ENCODE measurements at places on chromosomes 16 and 17.

- peak; percentile 52 for DNase-seq
Observed at GRCh38 chr16:22008215-22009059, 526 bp downstream of the MOSMO start.

DNA sequence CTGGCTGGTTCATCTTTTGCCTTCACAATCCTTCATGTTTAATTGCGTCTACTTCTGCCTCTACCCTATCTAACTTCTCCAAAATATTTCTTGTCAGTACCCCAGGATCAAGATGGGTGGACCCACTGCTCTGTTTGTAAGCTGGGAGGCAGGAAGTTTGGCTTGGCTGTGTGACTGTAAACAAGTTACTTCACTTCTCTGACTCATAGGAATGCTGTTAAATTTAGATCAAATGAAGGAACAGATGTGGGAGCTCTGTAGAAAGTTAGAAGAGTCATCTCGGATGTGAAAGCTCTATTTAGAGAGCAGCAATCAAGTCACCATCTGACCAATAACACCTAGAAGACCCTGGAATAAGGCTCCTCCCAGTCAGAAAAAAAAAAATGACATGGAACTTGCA, 55.2 kb upstream of the MRTFB start:
- DNase-seq = no peak

DNA sequence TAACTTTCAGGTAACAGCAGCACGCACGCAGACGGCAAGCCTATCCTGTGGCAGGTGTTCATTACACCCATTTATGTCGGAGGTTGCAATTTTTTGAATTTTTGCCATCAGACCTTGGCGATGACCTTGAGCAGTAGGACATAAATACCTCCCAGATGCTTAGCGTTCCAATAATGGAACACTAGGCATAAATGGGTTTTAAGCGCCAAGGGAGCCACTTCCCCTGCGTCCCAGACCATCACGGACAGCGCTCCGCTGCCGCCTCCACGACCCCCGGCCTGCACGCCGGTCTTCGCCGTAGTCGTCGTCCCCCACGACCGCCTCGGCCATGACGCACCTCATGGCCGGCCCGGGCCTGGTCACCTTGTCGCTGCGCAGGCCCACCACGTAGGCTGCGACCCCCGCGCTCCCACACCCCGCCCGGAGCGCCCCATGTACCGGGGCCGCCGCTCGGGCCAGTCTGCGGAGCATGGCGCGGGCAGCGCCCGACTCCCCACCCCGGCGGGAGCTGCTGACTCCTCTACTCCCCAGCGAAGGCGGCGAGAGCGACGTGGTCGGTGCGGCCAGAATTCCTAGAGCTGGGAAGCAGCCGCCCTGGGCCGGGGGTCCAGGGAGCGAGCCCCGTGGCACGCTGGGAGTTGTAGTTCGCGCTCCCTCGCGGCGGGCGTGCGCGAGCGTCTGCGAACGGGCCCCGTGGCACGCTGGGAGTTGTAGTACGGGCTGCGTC, 22.7 kb downstream of the TMEM235 start:
- peak; percentile 94 for DNase-seq

- no peak for DNase-seq
Observed at GRCh38 chr17:73376152-73376551, 64.4 kb upstream of the CDC42EP4 start.

GRCh38 chr16:86566966-86567700, 504 bp downstream of the FOXC2 start:
- DNase-seq = peak; percentile 57

- DNase-seq = no peak
Observed at GRCh38 chr16:66091471-66091891, 275.0 kb upstream of the CDH5 start.

DNA sequence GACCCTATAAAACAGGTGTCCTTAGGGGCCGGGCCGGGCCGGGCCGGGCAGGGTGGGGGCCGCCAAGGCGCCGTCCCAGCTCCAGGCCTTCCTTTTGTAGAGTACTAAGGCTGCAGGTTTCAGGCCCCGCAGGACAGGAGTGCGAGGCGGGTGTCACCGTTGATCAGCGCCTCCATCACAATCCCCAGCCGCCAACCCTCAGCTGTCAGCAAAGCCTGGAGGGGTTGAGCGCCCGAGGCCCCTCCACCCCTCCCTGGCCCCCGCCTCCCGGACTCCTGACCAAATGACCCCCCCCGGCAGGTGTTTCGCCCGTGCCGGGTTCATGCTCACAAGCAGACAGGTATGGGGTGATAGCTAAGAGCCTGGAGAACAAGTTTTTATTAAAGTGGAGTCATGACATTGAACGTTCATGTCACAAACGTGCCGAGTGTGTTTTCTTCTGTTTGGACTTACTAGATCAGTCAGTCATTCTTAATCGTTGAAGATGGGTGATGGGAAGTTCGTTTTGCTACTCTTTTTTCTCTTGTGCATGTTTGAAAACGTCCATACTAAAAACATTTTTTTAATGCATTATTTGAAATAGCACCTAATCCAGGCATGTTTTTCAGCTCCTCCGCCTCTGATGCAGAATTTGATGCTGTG, 534 bp downstream of the ARL2BP start:
- peak; percentile 54 for DNase-seq

DNA sequence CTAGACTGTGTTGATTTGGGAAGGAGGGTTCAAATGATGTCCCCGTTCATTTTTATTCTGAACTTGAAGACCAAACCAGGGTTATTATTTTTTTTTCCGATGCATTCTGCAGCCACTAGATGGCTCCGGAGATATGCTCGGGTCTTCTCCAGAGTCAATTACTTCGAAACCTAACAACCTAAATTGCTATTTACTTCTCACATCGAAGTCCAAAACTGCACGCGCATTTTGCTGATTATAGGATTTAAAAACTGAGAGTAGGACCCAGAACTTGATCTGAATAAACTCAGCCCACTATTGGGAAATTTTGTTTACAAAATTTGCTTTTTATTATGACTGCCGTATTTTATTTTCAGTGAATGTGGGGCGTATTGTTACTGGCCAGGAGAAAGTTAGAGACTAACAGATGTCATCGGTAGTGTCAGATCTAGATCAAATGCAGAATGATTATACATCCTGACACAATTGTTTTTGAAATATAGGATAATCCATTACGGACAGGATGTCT, 263.8 kb downstream of the HS3ST3A1 start:
- DNase-seq = no peak
